ENCODE measurements at places on chromosomes 3 and 15.

DNA sequence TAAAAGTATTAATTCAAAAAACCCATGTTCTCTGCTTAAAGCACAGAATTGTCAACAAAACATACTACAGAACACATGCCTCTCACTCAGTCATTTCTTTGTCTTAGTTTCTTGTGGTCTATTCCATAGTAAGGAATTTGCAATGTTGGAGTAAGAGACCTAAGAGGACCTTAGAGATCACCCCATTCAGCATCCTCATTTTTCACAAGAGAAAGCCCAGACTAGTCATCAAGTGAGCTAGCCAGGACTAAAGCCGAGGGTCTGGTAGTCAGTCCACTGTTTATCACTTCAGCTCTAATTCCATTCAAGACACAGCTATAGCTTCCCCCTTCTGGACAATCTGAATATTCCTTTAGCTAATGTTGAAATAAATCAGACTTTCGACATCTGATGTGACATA is 601.1 kb downstream of the FHIT start:
- DNase-seq: no peak

GRCh38 chr15:84797212-84797611 is 19.9 kb upstream of the ALPK3 start:
- DNase-seq: no peak

DNA sequence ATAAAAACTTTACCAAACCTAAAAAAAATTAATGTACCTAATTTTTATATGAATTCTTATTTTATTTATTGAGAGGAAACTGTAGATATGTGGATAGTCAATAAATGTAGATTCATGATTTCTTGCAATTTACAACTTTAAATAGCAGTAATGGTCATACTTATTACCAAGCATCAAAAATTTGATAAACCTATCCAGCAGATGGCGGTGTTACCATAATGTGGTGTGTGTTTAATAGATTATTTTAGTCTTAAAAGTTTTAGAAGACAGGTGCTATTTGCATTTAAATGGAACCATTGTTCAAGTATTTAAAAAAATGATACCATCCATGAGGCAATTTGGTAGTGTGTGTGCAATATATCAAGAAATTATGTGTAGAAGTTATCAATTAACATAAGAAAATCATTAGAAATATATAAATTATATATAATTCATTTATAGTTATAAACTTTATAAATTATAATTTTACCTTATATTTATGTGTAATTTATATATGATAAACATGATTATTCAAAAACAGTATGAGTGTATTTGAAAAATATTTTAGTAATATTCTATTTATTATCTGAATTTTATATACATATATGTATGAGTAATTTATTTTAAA is 176.0 kb upstream of the BCHE start:
- peak; percentile 58 for DNase-seq

- DNase-seq: peak; percentile 57
These were observed 61.2 kb upstream of the MCF2L2 start for GRCh38 chr3:183489455-183490210.

GRCh38 chr15:57320631-57321220 is 55.6 kb upstream of the CGNL1 start:
- peak; percentile 29 for DNase-seq
